Stimulated activated CD8-positive, alpha-beta memory T cell treated with anti-CD3 and anti-CD28 coated beads, Interleukin-2, amount 100 ng/mL, for 1 hour (primary cell): ENCODE measurements at places on chromosomes 16 and 17.

DNA sequence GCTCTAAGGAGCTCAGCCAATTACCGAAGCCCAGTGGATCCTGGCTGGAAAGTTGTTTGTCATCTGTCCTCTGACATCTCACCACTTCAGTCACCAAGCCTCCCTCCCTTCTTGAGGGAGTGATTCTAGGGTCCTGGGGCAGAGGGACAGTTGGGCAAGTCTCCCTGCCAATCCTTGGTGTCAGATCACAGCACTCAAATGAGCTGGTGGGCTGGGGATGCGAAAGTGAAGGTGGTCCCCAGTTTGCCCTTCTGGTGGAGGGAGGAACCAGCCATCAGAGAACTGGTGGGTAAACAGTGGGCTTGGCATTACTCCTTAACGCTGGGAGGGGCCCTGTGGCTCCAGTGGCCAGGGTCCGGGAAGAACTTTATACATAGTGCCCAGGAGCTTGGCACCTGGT lies 4.4 kb upstream of the CALB2 start:
- DNase-seq: no peak

- no peak for DNase-seq
Observed at GRCh38 chr16:19132898-19133297, 19.1 kb downstream of the ITPRIPL2 start.

- DNase-seq: no peak
Observed at GRCh38 chr17:39767147-39767546, 29.4 kb downstream of the GRB7 start.

- no peak for DNase-seq
Observed at GRCh38 chr17:82948081-82948511, 108.3 kb upstream of the ZNF750 start.
